ENCODE measurements at places on chromosomes 4 and X. TPM values are rescaled to one million over a fixed set of nuclear protein-coding genes. Genes with fewer than 3 reads are reported as not detected.

- no peak for DNase-seq
Observed at GRCh38 chr4:129738175-129738574, 642.2 kb downstream of the C4orf33 start.

GRCh38 chr4:41476310-41476885 is 61.6 kb upstream of the LIMCH1 start:
- no peak for DNase-seq

DNA sequence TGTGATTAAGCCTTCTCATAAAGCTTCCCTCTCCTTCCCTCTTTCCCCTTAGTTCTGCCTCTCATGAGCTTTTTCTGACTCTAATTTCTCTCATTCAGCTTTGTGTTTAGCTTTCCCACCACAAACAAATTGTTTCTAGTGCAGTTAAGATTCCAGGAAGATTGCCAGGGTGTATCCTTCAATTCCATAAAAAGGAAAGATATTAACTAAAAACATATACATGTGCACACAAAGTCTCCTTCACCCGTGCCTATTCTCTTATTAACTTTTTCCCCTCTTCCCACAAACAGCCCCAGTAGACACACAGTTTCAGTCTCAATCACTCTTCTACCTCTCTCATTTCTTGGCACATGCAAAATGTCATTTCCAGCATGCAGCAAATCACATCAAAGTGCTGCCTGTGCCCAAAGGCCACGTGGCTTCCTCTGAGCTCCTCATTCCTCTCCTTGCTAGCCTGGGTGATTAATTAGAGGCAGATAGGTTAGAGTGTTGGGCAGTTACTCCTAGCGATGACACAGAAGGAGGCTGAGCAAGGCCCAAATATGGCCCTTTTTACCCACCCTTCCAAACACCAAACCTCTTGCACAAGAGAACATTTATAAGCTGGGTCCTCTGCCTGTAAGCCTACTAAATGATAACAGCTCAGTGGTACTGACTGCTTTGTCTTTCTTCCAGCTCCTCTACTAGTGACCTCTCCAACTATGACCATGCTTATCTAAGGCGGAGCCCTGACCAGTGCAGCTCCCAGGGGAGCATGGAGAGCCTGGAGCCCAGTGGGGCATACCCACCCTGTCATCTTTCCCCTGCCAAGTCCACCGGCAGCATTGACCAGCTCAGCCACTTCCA is 159.6 kb downstream of the SOWAHB start:
- peak; percentile 72 for DNase-seq

DNA sequence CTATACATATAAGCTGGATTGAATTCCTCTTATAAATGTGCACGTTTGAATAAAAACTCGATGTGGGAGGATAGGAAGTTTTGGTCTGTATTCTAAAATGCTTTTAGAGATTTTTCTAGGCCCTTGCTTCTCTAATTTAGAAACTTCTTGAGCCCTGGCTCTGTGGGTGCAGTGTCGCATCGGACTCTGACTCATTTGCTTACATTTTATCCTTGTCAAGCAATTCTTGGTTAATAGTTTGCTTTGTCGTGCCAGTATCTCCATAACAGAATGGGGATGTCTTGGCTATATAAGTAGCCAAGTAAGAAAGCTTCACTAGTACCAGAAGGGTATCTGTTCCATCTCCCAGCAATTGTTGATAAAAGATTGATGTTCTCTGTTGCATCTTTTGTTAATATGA is 10.7 kb downstream of the SGMS2 start:
- no peak for DNase-seq

- DNase-seq: no peak
Observed at GRCh38 chr4:10173037-10173753, 56.6 kb upstream of the WDR1 start.

GRCh38 chrX:71103110-71103983 is 3.2 kb downstream of the CXorf65 start:
- DNase-seq: peak; percentile 36

GRCh38 chrX:38192007-38192810 is 28.5 kb downstream of the SRPX start:
- no peak for DNase-seq

DNA sequence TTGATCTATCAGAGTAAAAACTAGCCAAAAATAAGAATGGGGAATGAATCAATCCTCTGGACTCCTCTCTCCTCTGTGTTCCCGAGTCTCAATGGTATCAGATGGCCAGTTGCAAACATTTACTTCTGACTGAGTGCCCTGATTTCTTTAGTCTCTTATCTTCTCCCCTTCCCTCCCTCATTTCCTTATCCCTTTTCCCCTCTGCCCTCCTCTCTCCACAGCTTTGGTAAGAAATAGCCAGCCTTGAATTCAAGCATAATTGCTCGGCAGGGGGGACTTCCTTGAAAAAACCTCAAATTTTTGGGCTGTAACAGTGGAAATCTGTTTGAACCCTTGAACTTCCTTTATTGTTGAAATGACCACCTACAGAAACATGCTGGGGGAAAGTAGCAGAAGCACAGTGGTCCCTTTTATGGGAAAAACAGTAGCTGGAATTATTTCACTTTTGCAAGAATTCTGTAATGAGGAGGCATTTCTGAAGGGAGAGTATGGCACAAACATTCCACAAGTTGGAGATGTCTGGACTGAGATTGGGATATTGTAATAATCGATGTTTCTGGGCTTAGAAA is 40.3 kb downstream of the NHS start:
- DNase-seq: no peak

DNA sequence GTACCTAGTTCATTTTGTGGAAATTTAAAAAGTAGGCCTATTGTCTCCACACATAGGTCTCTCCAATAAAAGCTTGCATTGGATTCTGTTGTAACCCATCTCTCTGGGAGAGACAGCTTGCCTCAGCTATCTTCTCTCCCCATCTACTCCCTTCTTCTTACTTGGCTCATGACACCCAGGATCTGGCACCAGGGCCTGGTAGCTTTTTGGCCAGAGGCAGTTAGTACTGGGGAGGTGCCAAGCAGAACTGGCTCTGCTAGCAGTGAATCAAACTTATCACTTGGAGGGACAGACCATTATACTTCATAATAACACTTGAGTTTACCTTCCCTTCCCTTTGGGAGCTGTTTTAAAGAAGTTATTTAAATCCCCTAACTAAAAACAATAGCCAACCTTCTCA is 31.8 kb downstream of the PLAC1 start:
- no peak for DNase-seq

DNA sequence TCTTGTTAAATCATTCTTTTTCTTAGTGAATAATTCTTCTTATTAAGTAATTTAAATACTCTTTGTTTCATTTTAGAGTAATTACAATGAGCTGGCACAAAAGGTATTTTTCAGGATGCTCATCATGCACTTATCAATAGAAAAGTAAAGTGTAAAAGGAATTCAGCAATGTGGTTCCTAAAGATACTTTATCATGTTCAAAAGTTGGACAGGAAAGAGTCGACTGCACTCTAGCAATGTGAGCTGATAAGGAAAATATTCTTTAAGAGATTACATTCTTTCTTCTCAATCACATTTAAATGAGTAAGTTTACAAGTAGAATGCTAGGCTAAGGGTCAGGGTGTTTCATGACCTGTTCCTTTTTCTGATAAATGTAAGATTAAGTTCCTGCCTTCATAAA is 609.5 kb upstream of the FAM241A start:
- DNase-seq: no peak

GRCh38 chr4:70183168-70183939 is 12.2 kb upstream of the ODAM start:
- DNase-seq: peak; percentile 25

The UGT2B11 gene
- not detected for polyA plus RNA-seq

The TRIM2 gene
- 19.9 TPM for polyA plus RNA-seq

The GPRASP3 gene
- 10.3 TPM for polyA plus RNA-seq

The GUCY1B1 gene
- 23.4 TPM for polyA plus RNA-seq

The CYLC1 gene
- not detected for polyA plus RNA-seq

The CCKAR gene
- polyA plus RNA-seq: 0.07 TPM

Data from muscle of arm (tissue), 14 donors.